H1 (cell line): ENCODE measurements at places on chromosomes 2 and 18.

DNA sequence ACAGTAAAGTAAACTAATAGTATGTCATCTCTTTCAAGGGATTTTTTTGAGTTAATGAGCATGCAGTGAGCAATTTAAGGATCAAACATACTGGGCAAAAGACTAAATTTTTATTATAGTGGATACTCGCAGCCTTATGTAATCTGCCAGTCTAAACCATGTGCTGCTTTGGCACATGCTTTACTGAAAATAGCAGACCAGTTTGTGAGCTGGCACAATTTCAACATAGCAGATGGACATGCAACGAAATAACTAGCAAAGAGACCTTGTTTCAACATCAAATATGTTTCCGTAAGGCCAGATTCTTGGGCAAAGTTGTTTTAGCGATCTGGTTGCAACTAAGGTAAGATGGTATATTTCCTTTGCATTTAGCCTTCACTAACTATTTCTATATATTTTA lies 807.3 kb downstream of the NR4A2 start:
- no peak for DNase-seq

GRCh38 chr2:95115418-95115817 lies 6.2 kb downstream of the MRPS5 start:
- no peak for DNase-seq

DNA sequence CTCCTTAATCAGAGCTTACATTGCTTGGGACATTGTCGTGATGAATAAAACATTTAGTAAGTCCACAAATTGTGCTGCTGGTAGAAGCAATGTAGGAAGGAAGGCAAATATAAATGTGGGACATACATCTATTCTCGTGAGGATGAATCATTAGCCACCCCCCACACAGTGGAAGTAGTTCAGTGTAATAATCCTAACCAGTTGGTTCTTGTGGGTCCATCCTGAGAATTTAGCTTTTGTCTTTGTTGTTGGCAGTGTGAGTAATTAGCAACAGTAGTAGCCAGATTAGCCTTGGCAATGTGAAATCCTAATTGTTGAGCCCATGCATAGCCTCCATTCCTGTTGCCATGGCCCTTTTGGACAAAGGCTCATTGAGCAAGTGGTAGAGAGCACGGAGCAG lies 532.1 kb downstream of the FBXO15 start:
- DNase-seq: no peak

GRCh38 chr2:197934934-197935289 lies 130.5 kb downstream of the PLCL1 start:
- DNase-seq: no peak
